ENCODE measurements at places on chromosomes 7 and 10.
A peak's percentile ranks its signal among the peaks of the same experiment; 100 is the strongest.

DNA sequence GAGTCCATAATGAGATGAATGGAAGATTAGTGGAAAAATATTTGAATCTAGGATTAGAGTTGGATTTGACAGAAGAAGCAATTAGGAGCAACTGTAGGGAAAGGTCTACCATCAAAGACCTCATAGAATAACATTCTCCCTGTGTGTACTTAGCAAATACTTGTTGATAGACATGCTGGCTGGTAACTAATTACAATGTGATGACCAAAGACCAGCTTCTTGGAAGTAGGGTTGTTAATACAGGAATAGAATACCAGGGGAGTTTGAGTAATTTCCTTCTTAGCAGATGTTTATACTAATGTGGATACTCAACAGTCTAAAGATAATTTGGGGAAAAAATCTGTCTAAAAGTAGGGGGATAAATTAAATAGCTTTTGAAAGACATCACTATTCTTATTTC is 357.5 kb upstream of the BMPER start:
- no peak for DNase-seq

DNA sequence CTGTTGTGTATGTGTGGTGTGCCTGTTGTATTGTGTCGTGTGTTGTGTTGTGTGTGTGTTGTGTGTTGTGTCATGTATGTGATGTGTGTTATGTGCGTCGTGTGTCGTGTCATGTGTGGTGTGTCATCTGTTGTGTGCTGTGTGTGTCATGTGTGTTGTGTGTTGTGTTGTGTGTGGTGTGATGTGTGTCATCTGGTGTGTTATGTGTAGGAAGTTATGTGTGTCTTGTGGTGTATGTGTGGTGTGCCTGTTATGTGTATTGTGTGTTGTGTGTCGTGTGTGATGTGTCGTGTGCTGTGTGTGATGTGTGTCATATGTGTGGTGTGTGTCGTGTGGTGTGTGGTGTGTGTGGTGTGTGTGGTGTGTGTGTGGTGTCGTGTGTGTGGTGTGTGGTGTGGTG is 145.2 kb downstream of the DNAJB6 start:
- no peak for DNase-seq

- peak; percentile 62 for DNase-seq
These were observed 12.0 kb upstream of the RASSF4 start for GRCh38 chr10:44947371-44948152.

DNA sequence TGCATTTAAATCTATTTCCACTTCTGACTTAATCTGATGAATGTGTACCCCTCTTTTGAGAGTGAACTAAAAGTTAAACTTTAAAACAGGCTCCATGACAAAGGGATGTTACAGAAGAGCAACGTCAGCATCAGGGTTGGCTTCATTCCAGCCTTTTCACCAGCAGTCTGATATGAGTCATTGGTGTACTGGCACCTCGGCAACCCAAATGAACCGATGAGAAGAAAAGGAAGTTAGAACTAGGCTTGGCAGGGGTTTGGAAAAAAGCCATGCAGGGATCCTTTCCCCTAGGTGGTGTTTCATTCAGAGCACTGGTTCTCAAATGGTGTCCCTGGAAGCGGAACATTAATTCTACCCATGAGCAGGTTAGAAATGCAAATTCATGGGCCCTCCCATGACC is 53.6 kb downstream of the SEC61G start:
- DNase-seq, result no peak

DNA sequence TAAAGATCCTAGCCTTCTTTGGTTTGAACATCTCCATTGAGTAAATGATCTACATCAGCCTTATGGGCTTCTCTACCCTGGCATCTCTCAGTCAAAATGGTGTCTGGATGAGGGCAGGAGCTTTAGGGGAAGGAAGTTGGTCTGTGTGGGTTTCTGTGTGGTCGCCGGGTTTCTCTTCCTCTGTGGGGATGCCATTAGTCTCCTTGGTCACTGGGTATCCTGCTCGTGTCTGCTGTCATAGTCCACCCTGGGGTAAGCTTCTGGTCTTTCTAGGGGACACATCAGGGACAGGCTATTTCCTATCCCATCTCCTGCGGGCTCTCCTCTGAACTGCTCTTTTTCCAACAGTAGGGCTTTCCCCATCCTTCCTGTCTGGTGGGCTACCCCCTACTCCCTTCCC is 150.3 kb upstream of the NPY start:
- DNase-seq, result no peak

DNA sequence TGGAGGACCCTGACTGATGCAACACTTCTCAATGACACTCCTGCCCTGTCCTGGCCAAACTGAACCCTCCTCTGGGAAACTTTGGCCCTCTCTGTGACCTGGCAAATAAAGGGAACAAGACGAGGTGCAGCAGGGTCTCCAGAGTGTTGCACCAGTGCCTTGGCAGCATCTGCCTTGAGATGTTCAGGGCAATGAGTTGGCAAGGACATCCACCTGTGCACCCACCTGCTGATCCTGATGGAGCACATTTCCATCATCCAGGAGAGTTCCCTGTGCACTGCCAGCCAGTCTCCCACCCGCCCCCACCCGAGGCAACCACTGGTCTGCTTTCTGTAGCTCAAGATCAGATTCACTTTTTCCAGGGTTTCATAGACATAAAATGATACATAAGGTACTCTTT is 407.4 kb downstream of the GRID1 start:
- DNase-seq, result no peak

DNA sequence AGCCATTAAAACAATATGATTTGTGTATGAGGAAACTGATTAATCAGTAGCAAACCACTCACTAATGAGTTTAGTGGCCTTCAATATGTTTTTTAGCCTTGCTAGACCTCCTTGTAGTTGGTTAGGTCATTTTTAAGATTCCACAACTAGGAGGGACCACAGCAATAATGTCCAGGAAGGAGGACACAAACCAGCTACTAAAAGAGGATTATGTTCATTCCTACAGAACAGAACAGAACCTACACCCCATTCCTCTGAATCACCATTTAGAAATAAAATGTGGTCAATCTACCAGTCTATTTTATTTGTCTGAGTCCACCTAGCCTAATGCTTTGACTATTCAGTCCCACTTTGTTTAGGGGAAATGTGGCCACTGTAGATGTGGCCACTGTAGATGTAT is 226.3 kb downstream of the GLI3 start:
- no peak for DNase-seq

DNA sequence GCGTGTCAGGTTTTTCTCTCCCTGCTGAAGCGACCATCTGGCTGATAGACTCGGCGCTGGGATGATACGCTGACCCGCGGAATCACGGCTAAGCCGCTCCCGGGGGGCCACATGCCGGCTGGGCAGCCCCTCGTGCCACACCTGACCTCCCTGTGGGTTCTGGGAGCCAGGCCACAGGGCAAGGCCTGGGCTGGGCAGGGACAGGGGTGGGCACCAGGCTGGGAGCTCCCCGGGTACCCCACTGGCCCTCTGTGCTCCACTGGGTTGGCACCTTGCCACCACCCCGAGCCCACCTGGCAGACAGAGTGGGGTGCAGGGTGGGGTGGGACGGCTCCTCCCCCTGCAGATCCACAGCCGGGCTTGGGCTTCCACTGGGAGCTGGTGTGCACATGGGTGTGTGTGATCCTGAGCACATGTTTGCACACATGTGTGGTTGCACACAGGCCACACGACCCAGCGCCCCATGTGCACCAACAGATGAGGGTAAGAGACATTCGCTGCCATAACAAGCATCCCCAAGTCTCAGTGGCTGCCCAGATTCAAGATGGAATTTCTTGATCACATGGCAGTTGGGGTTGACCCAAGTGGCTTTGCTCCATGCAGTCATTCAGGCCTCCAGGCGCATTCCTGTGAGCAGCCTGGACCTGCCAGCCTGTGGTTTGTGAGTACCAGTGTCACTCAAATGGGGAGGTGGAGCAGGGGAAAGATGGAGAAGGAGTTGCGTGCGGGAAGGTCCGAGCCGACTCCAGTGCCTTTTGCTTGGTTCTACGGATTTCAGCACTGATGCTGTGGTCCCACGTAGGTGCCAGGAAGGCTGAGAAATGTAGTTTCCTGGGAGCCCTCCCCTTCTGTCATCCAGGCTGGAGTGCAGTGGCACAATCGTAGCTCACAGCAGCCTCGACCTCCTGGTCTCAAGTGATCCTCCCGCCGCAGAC is 79.7 kb downstream of the UNCX start:
- DNase-seq, result no peak

- DNase-seq, result no peak
These were observed 40.9 kb upstream of the KLF6 start for GRCh38 chr10:3825862-3826351.

GRCh38 chr7:105585850-105586500 is 4.7 kb upstream of the EFCAB10 start:
- DNase-seq, result no peak

GRCh38 chr7:7203813-7204575 is 21.6 kb downstream of the C1GALT1 start:
- DNase-seq, result peak; percentile 27

- DNase-seq, result no peak
These were observed 188.8 kb downstream of the RAPGEF5 start for GRCh38 chr7:22168129-22168634.

DNA sequence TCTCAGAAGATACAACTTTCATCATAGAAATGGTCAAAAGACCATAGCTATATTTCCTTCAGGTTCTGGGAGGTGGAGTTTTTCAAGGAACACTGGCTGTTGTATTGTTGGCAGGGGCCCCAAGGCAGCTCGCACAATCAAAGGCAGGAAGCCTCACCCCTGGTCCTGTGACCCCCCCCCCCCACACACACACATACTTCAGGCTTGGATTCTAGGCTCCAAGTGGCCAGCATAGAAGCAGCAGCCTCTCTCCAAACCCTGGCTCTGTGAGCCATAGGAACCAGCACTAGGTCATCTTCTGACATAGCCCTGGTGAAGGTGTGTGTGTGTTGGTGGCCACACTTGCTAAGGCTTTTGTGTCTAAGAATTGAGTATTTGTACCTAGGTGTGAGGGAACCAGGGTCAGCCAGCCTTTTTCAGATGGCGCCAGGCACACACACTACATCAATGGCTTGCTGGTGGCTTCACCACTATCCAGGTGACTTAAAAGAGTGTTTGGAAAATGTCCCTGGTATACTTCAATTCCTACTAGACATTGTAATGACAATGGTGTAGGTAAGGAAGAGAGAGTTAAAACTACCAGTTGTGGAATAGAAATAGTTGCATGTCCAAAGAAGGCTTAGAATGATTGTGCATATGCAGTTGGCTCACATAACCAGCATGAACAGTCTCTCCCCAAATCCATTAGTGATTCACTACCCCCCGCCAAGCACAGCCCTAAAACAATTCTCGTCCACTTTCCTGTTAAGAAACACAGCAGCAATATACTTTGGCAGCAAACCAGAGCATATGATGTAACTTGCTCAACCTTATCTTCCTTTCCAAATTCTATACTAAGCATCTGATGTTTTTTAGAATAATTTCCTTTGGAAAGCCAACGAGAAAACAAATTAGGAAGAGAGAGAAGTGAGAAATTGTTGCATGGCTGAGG is 91.3 kb downstream of the AVL9 start:
- DNase-seq, result peak; percentile 79

GRCh38 chr10:124966008-124966407 is 24.1 kb downstream of the ZRANB1 start:
- no peak for DNase-seq

GRCh38 chr10:34249634-34250033 is 565.5 kb downstream of the PARD3 start:
- DNase-seq, result no peak

DNA sequence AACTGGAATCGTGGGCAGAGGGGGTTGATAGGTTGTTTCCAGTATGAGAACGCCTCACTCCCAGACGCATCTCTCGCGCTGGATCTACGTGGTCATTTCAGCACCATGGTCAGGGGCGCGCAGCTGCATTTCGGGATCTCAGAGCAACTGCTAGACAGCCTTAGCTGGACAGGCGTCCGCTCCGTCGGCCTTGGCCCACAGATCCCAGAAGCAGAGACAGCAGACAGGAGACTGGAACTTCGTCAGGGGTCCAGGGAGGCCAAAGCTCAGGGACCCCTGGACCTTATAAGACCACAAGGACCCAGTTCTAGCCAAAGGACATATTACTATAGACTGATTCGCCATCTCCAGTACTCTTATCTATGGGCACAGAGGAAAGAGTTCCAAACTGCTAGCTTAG is 5.3 kb downstream of the NEUROG3 start:
- no peak for DNase-seq

DNA sequence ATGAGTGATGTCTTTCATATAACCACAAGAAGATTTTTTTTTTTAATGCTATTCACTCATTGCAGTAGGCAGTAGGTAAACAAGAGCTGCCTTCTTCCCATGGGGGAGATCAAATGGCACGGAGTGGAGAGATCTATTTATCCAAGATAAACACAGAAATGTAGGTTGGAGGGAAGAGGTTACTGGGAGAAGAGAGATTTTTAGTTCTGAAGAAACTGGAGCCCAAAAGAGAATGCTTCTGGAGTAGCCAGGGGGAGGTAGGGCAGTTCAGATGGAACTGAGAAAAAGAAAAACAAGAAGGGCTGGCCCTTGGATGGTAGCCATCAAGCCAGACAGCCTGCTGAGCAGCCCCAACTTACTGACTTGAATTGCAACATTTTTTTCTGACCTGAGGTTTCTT is 270.1 kb upstream of the TPK1 start:
- DNase-seq, result no peak

DNA sequence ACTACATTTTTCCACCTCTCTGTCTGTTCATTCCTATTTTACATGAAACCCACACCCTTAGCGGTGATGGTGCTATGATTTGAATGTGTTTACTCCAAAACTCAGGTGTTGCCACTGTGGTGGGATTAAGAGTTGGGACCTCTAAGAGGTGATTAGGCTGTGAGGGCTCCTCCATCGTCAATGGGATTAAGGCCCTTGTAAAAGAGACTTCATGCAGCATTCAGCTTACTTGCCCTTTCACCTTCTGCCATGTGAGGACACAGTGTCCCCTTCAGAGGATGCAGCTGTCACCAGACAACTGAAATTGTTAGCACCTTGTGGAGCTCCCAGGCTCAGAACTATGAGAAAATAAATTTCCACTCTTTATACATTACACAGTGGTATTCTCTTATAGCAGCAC is 182.2 kb downstream of the NOC3L start:
- DNase-seq, result no peak

GRCh38 chr7:97005183-97006054 is at the start of gene DLX6:
DLX6 (plus strand) TSS chr7:97005553; CDS start chr7:97005978, 425 bp downstream.
- no peak for DNase-seq

GRCh38 chr10:50545846-50546245 is 77.9 kb downstream of the SGMS1 start:
- DNase-seq, result no peak

DNA sequence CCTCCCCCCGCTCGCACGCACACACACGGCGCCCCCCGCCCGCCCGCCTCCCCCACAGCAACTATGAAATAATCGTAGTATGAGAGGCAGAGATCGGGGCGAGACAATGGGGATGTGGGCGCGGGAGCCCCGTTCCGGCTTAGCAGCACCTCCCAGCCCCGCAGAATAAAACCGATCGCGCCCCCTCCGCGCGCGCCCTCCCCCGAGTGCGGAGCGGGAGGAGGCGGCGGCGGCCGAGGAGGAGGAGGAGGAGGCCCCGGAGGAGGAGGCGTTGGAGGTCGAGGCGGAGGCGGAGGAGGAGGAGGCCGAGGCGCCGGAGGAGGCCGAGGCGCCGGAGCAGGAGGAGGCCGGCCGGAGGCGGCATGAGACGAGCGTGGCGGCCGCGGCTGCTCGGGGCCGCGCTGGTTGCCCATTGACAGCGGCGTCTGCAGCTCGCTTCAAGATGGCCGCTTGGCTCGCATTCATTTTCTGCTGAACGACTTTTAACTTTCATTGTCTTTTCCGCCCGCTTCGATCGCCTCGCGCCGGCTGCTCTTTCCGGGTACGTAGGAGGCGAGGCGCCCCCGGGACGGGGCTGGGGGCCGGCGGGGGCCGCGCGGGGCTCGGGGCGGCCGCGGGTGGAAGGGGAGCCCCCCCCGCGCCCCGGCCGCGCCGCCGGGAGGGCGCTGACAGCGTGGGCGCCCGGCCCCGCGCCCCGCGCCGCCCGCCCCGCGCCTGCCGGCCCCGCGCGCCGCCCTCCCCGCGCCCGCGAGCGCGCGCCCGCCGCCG is 441 bp downstream of the BMI1 start:
- peak; percentile 32 for DNase-seq

All from GF-D8 (cell line).